Body of pancreas (tissue), 4 donors: ENCODE measurements at places on chromosomes 6 and 20. TPM values are rescaled to one million over a fixed set of nuclear protein-coding genes. Genes with fewer than 3 reads are reported as not detected.

DNA sequence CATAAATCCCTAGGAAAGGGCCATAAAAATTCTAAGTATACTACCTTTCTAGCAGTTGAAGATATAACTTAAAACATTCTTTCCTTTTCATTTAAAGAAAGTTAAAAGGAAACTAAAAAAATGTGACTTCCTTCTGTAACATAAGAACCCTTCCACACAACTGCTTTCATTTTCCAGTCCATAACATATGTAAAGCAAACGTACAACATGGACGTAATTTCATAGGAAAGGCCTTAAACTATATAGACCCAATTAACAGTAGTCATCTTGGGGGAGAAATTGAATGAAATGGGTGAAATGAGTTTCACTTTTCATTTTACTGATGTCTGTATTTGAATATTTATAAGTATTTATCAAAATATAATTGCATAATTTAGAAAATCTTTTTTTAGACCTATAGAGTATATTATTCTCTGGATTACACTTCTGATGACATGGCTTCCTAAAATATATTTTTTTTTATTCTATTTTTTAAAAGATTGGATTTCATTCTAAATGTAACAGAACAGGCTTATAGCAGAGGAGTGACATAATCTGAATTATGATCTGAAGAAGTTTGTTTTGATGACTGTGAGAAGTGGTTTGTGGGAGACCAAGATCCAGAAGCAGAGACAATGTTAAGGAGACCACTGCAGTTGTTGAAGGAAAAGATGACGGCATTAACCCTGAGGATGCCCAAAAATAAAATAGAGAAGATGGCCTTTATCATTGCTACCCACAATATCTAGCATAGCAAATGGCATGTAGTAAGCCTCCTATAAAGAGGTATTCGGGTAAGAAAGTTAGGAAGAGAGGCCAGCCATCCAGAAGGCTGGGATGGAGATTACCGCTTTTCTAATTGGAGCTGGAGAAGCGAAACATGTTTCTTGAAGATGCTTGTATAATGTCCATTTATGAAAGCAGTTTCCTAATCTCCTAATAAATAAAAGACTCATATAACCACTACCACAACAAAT lies 260.4 kb downstream of the PTPRK start:
- no peak overlapping the region for H3K27ac ChIP-seq
- H3K4me3 ChIP-seq = no peak overlapping the region
- no peaks in the 10 kb centered on the region for H3K36me3 ChIP-seq
- no peak for DNase-seq

GRCh38 chr6:31094389-31094881 lies 17.9 kb downstream of the C6orf15 start:
- H3K27me3 ChIP-seq = no peaks in the 10 kb centered on the region
- no peak overlapping the region for H3K27ac ChIP-seq
- no peak for DNase-seq

DNA sequence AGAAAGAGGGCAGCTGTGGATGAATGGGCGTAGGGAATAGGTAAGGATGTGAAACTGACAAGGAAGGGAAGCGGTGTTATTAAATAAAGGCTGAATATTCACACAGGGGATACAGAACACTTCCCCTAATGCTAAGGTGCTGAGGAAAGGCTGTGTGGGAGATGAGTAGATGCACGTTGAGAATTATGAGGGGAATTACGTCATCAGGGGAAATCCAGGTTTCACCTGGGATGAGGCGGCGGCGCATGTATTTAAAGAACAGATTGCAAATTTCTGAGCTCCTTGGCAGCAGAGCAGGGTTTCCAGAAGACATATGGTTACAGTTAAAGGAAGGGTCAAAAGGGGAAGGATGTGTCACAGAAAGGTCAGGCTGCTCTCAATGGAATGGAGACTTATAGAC lies 28.7 kb upstream of the EDN1 start:
- H3K36me3 ChIP-seq = no peaks in the 10 kb centered on the region
- DNase-seq = no peak
- no peaks in the 10 kb centered on the region for H3K4me1 ChIP-seq
- no peak overlapping the region for H3K27ac ChIP-seq

DNA sequence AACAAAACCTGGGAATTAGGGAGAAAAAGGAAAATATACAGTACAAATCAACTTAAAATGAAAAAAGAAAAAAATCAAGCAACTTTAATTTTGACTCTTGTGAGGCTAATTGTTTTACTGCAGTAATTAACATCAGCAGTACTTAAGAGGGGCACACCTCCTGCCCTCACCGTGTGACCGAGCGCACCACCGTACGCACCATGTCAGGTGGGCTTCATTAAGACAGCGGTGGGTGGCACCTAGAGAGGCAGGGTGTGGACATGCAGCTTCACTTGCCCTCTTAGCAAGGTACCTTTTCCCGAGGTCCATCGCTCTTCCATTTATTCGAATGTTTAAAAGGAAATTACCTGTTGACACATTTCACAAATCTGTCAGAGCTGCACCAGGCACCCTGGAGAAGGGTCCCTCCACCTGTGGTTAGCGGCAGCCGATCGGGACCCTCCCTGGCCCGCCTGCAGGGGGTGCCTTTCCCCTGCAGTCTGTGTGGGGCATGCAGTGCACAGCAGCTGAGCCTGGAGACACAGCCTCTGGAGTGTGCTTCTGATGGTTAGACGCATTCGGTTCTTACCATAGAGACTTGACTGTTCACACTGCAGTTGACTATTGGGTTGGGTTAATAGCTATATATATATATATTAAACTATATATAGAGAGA lies 184.1 kb downstream of the TMEM242 start:
- no peak overlapping the region for H3K4me3 ChIP-seq
- H3K27ac ChIP-seq = no peak overlapping the region
- DNase-seq = no peak
- peaks cover 13% of the 10 kb centered on the region for H3K4me1 ChIP-seq

- H3K4me3 ChIP-seq = no peak overlapping the region
- H3K4me1 ChIP-seq = no peaks in the 10 kb centered on the region
- no peaks in the 10 kb centered on the region for H3K27me3 ChIP-seq
These were observed 31.7 kb upstream of the CST1 start for GRCh38 chr20:23782366-23782983.

Gene RHAG
- total RNA-seq = not detected

Gene NMBR
- total RNA-seq = not detected

Gene SLC17A3
- total RNA-seq = not detected

Gene STMND1
- not detected for total RNA-seq
